ENCODE measurements at places on chromosomes 4 and X.

GRCh38 chr4:90842960-90843359, 715.8 kb downstream of the CCSER1 start:
- DNase-seq = no peak

GRCh38 chr4:62145276-62145675, 945.1 kb downstream of the ADGRL3 start:
- DNase-seq = no peak

GRCh38 chr4:16687845-16688244, 210.6 kb downstream of the LDB2 start:
- DNase-seq = no peak

DNA sequence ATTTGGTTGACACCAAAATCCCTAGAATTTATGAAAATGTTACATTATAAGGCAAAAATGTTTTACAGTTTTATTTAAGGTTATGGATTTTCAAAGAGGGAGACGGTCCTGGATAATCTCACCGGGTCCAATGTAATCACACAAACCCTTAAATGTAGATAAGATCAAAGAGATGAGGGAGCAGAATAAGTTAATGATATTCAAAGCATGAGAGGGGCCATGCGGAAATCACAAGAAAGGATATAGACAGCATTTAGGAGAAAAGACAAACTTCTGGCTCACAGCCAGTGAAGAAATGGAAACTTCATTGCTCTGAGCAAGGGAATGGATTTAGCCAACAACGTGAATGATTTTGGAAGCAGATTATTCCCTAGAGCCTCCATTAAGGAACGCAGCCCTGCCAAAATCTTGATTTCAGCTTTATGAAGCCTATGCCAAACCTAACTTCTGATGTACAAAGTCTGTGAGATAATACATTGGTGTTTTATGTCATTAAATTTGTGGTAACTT, 684.4 kb upstream of the GNPDA2 start:
- no peak for DNase-seq

DNA sequence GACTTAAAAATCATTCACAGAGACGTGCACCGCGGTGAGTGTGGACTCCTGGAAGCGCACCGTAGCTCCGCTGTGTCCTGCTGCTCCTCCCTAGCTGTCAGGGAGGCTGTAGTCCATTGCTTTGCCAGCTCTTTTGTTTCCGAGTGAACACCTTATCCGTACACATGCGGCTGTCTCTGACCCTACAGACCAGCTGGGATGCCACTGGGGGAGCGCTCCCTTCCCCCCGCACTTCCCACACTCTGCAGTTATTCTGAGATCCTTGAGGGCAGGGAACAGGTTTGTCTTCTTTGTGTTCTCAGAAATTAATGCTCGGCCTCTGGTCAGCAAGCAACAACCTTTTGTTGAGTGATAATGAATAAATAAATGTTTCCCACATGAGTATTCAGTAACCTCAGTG, 33.7 kb upstream of the MSANTD1 start:
- DNase-seq = no peak

GRCh38 chr4:27407616-27408015, 547.0 kb downstream of the STIM2 start:
- DNase-seq = no peak

DNA sequence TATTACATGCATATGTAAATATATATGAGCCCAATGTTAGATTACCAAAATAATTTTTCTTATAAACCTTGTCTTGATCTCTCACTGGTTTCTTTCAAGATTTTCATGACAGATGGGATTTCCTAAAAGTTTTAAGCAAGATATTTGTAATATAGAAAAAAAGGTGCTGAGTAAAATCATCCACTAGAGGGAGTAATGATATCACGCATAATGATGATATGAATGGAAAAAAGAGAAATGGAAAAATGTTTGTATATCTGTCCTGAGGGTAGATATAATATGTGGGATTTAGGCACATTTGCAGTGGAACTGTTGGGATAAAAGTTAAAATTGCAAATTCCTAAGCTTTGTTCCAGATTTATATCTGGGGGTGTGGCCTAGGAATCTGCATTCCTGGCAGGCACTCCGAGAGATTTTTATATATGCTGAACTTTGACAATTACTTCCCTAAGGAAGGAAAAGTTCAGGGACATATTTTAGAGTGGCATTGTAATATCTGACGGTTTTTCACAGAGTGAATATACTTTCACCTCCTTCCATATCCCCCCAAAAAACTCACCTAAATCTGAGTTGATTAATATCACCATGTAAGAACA, 60.5 kb downstream of the TMA16 start:
- DNase-seq = no peak
